ENCODE measurements at places on chromosomes 3 and 15.

GRCh38 chr3:124860599-124860998 is 26.6 kb downstream of the ITGB5 start:
- no peak for DNase-seq

DNA sequence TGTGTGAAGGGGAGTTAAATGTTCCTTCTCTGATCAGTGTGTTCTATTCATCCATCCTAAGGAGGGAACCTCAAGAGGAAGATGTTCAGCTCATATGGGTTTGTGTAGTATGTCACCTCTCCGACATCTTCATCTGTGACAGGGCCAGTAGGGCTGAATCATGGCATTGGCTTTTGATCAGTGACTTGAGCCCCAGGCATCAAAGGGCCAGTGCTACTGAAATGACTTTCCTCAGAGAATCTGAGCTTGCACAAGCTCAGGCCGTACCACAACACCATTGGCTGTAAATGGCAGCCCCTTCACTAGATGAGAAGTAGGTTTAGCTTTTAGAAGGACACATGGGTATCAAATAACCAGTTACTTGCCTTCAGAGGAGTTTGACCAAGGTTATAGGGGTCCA is 183.2 kb upstream of the NR2E3 start:
- DNase-seq, result no peak

- DNase-seq, result peak; percentile 50
Observed at GRCh38 chr3:182979103-182979673, 1.1 kb downstream of the DCUN1D1 start.

DNA sequence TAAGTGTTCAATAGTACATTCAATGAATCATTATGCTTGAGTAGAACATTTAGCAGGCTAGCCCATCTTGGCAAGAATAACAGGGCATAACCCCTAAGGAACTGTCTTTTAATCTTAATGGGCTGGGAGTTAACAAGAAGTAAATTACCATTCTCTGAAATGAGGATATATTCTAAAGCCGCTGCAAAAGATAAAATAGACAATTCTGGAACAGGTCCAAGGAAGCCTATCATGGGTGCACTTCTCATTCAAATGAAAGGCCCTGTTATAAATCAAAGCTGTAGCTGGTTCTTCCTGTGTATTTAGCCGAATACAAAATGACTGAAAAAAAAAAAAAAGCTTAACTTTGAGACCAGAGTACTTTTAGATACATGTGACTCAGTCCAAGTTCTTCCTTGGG is 15.6 kb downstream of the MTHFS start:
- DNase-seq, result no peak

GRCh38 chr3:111737706-111738086 is 121.4 kb upstream of the PHLDB2 start:
- DNase-seq, result no peak
